ENCODE measurements at places on chromosomes 5 and 9. TPM values are rescaled to one million over a fixed set of nuclear protein-coding genes. Genes with fewer than 3 reads are reported as not detected.

DNA sequence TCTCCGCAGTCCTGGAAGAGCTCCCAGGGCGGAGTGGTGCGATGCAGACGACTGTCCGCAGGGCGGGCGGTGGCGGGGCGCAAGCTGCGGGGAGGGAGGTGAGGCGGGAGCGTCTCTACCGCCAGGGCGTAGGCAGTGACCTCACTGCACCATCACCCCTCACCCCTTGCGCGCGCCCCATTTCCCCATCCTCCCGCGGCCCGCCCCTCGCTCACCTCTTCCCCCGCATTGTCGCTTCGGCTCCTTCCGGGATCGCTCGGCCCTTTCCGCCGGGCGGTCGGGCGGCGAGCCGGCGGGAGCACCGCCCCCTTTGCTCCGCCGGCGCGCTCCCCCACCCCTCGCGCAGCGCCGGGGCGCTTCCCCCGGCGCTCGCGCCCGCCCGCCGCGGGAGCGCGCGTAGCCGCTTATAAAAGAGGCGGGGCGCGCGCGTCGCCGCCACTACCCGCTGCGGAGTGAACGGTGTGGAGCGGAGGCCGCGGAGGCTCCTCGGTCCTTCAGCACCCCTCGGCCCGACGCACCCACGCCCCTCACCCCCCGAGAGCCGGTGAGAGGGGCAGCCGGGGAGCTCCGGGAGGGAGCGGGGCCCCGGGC, at the start of gene SPTAN1:
TSS of gene SPTAN1 (plus strand) at position 435 of the 591 bp plus-strand sequence. CDS start 14,154 bp downstream, outside the sequence.
- peak; percentile 91 for DNase-seq

- no peak for DNase-seq
These were observed 680 bp upstream of the RFK start for GRCh38 chr9:76394960-76395252.

GRCh38 chr9:36924757-36925432, 109.2 kb downstream of the PAX5 start:
- no peak for DNase-seq

DNA sequence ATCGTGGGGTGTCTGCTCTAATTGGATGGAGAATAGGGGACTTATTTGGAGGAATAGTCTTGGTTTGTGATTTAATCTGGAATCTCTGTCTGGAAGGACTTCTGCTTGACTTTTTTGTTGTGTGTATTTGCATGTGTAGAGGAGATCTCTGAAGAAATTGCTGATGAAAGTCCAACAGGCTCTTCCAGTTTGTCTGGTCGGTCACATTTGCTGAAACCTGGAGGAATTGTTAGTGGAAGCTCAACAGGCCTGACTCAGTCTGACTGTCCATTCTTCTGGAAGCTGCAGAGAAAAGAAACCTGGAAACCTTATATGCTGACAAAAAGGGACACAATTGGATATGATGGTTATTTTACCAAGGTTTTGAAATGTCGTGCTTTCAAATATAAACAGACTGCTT, 33.4 kb upstream of the TENT2 start:
- DNase-seq: no peak

GRCh38 chr5:179720222-179720621, 12.4 kb upstream of the MAML1 start:
- no peak for DNase-seq

DNA sequence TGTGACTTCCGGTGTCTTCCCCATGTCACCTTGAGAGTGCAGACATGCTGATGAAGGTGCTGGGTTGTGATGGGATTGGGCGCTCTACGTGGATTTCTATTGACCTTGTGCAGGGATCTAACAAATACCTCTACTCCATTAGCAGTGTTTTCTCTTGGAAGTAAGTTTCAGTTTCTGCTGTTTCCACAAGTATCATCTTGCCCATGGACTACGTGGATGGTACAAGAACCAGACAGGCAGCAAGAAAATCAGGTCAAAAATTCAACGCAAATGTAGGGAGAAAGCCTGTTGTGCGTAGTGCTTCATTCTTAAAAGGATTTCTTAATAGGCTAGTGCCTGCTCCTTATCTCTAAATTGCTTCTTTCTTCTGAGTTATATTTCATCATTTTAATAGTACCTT, 60.8 kb downstream of the AOPEP start:
- DNase-seq: no peak

- peak; percentile 69 for DNase-seq
These were observed 31.4 kb upstream of the EGFL7 start for GRCh38 chr9:136631038-136632000.

DNA sequence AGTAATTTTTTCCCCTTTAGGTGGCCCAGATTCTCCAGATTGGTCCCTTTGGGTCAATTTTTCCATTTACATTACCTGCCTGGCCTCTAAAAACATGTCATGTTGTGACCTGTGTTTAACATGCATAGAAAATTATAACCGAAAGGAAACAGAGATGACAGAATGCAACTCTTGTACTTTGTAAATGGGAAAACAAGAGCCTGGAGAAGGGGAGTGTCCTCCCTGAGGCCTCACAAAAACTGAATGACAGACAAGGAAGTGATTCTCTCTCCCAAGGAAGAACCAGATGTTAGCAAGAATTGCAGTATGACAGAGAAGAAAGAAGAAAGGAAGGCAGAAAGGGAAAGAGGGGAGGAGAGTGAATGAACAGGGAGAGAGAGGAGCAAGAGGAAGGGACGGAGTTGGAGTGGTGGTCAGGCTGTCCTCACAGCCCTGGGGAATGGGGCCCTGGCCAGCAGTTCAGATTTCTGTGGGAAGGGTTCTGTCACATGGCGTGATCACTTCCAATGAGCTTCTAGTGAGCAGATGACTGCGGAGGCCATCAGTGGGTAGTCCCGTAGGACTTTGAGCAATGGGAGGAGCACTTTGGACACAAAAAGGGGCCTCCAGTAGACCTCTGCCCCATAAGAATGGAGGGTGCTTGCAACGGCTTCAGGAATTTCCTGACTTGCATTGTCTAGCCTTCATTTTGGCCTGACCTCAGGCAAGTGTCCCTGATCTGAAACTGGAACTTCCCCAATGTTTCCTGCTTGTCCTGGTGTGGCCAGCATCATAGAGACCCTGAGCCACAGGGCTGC, 31.6 kb downstream of the ABLIM3 start:
- no peak for DNase-seq

Gene LCN2
- polyA plus RNA-seq: 31.9 TPM

Gene PPP3R2
- polyA plus RNA-seq: 0.02 TPM

Gene RALGPS1
- 3.6 TPM for polyA plus RNA-seq

Gene SMIM15
- polyA plus RNA-seq: 35.6 TPM

Gene ZFP37
- polyA plus RNA-seq: 2.4 TPM
